ENCODE measurements at places on chromosomes 7 and 10.

GRCh38 chr7:101708223-101708622, 79.1 kb upstream of the MYL10 start:
- DNase-seq = no peak

DNA sequence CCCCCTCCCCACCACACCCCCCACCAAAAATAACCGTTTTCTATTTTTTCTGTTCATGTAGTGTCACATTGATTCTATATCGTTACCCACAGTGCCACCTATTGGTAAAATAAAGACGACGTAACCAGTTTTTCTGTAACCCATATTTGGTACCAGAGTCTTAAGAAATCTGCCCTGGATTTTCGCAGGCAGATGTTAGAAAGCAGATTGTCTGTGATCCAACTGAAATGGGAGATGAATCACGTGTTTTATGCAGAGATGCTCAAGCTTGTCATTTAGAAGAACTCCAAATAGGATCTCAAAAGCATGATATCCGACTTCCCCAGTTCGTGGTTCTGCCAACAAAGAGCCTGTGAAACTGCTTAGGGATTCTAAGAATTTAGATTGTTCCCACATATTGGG, 261.1 kb upstream of the CSTF2T start:
- DNase-seq = no peak

DNA sequence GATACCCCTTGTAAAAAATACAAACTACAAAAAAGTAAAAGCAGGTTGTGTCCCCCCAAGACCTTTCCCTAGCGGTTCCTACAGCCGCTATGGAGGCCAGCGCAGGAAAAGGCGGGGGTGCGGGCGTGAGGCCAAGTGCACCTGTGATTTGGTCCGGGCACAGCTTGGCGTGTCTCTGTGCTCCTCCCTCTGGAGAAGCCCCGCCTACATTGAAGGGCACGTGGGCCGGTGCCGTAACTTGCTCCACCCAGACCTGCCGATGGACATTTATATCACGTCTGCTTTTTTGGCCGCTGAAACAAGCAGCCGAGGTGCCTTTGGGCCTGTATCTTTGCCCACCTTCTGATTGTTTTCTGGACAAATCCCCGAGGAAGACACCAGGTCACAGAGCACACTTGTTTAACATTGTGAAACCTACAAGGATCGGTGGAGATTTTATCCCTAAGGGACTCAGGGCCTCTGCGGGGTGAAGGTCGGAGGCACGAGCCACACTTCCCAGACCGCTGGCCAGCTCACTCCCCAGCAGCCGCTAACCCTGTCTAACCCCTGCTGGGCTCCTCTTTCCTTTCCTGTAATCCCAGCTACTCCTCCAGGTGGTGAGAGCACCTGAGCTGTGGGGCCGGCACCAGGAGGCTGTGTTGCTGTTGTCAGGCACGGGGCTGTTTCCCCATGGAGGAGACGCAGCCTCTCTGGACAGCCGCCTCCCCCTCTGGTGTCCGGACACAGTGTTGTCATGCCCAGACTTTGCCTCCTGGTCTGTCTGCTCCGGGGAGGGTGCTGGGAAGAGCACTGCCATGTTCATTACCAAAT, 18.8 kb upstream of the INPP5A start:
- no peak for DNase-seq

- no peak for DNase-seq
Measured at GRCh38 chr10:73854310-73854709, 20.0 kb downstream of the CAMK2G start.

GRCh38 chr10:79316671-79317431, 30.4 kb upstream of the PPIF start:
- no peak for DNase-seq

DNA sequence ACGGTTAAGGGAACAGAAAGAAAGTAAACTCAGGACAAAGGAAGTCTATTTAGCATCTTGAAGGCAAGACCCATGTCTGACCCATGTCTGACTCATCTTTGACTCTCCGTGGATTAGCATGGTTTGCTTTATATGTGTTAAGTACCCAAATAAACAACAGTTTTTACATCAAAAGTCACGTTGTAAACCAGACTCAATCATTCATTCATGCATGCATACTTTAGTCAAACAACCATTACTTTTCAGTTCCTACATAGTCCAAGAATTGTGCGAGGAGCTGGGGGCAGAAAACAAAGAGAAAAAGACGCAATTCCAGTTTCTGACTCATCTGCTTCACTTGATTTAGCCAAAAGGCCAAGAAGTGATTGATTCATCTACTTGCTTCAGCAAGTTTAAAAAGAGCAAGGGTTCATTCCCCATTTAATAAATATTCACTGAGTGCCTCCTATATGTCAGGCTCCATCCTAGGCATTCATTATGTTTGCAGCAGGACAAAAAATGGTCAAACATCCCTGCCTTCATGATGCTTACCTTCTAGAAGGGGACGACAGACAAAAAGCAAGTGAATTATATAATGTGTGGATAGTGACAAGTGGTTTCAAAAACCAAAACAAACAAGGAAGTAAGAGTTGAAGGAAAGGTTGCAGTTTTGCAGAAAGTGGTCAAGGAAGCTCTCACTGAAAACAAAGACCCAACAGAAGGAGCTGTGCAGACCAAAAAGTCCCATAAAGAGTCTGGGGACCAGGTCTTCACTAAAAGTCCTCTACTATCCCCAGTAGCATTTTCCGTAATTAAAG, 116.2 kb downstream of the FAM107B start:
- DNase-seq = no peak

GRCh38 chr7:2529161-2530070, 9.8 kb downstream of the LFNG start:
- DNase-seq = no peak

DNA sequence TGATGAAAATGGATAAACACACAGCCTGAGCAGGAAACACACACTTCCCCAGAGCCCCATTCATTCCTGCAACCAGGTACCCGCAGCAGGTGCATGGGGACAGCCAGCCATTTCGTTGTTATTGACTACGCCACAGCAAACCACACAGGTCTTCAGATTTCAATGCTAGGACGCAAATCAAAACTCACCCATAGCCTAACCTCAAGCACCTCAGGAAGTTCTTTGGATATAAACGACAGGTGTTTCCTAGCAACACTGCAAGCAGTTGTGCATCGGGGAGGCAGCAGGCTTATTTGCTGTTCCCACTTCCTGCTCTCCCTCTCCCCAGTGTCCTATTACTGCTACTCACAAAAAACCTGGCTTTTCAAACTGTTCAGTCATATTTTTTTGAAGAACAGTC, 176.5 kb upstream of the FRMD4A start:
- DNase-seq = no peak

GRCh38 chr10:73039635-73040034, 57.0 kb downstream of the P4HA1 start:
- DNase-seq = no peak

GRCh38 chr7:67773081-67773480, 776.4 kb downstream of the TYW1 start:
- no peak for DNase-seq

DNA sequence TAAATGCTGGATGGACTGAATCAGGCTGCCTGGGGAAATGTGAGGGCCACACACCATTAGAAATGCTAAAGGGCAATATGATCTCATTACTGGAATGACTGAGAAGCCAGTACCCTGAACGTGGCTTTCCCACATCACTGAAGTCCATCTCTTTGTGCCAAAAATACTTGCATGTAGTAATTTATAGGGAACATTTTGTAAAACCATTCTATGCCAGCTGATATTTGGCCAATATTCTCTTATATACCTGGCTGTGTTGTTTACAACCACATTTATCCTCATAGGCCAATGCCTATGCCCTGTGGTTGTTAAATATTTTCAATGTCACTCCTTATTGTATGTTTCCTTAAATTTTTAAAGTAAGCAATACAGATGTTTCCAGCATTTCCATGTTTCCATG, 111.6 kb downstream of the C10orf90 start:
- no peak for DNase-seq

GRCh38 chr7:47392241-47392759, 189.6 kb downstream of the TNS3 start:
- no peak for DNase-seq

DNA sequence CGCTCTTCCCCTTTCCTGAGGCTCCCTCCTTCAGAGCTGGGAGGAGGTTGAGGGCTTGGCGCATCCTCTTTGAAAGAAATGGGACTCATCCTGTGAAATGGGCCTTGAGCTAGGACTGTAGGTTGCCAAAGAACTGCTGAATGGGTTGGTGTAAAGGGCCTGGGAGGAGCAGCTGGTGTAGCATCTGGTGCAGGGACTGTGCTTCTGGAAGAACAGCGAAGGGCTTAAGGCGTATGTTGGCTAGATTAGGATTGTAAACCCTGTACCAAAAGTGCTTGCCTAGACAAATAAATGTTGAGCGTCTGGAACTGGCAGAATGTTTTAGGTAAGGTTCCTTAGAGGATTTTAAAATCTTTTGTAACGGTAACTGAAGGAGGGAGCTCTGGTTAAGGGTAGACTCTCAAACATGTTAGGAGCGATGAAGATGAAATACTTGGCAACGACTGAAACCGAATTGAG, 563 bp downstream of the STAM start:
- DNase-seq = no peak

DNA sequence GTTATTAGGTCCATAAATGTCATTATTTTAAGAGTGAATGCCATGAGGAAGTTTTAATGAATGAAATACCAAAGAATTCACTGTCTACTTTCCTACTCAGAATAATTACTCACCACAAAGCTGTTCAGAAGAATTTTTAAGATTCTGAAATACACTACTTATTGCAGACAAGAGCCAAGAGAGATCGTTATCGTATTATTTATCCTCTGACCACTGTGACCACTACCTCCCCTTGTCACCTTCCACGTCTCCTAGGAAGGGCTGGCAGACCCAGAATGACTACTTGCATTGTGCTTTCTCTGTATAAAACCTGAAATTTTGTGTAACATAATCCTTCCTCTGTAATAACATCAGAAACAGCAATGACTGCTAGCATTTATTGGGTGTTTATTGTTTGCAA, 81.9 kb downstream of the ABCB5 start:
- no peak for DNase-seq

GRCh38 chr10:21278491-21279216, 246.8 kb downstream of the SKIDA1 start:
- DNase-seq = peak; percentile 70

DNA sequence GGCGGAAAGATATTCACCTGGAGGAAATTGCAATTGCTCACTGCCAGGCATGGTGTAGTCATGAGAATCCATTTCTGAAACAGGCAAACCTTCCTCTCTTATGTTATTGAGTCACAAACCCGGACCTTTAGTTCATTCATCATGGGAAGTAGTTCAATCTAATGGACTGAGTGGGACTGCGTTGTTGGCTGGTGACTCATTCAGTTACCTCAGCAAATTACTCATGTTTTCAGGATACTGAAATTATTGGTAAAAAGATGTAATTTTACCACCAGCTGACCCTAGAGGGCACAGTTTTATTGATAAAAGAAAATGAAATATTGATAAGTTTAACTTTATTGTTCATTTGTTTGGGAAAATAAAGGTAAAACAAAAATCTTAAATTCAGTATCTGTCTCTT, 1194.4 kb upstream of the SORCS1 start:
- DNase-seq = no peak

DNA sequence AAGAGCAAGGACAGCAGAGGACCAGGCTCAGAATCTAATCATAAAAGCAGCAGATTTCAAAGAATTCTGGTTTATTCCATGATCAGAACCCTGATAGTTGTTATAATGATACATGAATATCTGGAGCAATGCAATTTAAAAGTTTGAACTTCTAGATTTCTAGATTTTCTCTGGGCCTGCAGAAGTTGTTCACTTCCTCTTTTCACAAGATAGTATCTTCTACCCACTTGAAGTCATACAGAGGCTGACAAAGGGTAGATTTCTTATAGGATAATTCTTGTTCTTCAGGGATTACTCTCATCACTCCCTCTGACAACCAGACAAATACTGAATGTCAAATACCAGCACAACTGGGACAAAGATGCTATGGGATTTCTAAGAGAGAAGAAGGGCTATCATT, 320.0 kb upstream of the ETV1 start:
- no peak for DNase-seq

- no peak for DNase-seq
Measured at GRCh38 chr7:39042670-39043069, 65.0 kb downstream of the POU6F2 start.

DNA sequence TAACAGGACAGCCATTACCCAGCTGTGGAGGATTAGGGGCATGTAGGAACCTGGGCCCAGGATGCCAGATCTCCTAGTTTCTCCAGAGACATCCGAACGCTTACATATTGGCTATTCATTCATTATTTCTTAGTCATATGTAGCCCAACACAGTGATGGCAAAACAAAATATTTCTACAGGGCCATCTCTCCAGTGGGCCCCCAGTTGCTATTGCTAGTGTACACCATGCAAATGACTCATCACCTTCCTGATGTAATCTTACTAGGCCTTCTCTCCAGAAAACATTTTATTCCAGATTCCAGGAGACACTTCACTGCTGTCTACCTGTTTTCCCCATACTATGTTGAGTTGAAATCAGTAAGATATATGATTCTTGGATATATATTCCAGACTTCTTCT, 201.7 kb downstream of the PLXDC2 start:
- DNase-seq = no peak

GRCh38 chr10:50396491-50397311, 145.4 kb upstream of the ASAH2 start:
- DNase-seq = no peak

DNA sequence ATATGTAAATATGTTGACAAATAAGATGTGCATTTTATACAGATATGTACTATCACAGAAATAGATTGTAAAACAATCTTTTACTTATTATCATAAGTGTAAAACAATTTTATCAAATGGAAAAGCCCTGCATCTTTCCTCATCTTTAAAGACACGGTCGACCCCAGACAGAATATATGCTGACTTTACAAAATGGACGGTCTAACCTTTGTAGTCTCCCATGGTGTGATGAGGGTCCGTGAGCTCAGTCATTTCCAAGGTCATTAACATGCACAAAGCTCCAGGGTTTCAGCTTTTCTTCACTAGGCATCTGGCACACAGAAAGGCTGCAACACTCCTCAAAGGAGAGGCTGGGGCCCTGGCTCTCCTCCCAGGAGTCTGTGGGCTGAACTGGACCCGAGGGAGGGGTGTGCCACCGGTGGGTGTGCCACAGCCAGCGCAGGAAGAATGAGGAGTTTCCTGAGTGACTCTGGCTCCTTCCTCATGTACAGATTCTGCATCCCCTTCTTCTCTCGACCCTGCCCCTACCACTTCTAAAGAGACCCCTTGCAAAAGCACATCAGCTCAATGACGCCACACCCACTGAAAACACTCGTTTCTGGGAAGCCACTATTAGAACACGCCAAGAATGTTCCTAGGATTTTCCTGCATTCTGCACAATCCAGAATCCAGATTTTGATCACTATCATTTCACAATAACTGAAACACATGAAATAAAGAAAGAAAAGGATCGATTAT, 26.2 kb upstream of the ABLIM1 start:
- no peak for DNase-seq

DNA sequence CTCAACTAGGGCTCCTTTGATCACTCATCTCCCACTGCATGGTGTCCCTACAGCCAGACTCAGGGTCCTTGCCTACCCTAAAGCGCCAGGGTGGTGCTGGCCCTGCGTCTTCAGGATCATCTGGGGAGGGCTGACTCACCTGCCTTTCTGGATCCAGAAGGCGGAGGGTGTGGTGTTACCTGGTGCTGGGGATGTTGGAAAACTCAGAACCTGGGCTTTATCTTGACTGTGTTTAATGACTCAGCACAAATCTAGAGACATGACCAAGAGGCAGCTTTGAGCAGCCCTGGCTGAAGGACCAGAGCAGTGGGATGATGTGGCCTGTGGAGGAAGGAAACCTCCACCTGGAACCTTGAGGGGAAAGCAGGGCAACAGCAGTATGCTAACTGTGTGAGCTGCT, 96.5 kb downstream of the GRK5 start:
- DNase-seq = no peak
